ENCODE measurements at places on chromosomes 7 and 10.

GRCh38 chr7:149468208-149468607 is 7.3 kb upstream of the ZNF777 start:
- DNase-seq = no peak

- DNase-seq = no peak
Observed at GRCh38 chr10:103870516-103870915, 15.1 kb upstream of the SH3PXD2A start.

GRCh38 chr7:36895192-36895591 is 170.9 kb upstream of the AOAH start:
- DNase-seq = no peak

GRCh38 chr10:24251547-24251946 is 42.6 kb downstream of the KIAA1217 start:
- DNase-seq = no peak

DNA sequence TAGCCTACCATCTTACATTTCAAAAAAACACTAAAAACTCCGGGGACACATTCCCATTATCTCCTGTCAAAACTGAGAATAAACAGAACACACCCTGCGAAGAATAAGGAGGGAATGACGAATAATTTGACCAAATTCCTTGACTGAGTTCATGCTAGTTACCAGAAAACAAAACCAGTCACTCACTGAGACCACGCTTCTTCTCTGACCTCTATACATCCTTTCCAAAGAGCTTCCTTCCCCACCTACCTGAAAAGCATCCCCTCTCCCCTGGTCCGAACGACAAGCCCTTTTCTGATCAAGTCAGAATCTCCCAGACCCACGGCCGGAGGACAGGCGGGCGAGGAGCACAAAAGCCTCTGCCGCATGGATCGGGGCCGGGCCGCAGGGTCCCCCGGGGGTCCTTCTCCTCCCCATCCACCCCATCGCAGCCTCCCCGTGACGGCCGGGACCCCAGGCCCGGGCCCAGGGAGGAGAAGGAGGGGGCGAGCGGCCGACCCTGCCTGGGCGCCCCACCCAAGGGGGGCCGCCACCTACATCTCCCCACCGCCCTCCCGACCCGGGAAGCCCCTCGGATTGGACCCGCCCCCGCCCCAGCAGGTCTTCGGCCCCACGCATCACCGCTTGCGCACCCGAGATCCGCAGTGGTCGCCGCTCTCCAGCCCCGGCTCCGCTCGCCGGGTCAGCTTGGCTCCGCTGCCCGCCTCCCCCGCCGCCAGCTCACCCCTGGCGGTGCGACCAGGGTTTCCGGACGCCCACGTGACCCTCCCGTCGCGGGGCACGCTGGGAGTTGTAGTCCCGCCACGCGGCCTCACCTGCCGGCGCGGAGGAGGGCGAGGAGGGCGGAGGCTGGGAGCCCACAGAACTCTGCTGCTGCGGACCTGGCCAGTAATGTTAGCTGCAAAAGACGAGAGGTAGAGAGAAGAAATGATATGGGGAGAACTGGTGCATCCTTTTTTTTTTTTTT is at the start of gene SLC37A3:
Gene SLC37A3, minus strand, starts transcription at position 747 of the 967 bp plus-strand sequence. CDS start 16,004 bp downstream, outside the sequence.
- peak; percentile 82 for DNase-seq

DNA sequence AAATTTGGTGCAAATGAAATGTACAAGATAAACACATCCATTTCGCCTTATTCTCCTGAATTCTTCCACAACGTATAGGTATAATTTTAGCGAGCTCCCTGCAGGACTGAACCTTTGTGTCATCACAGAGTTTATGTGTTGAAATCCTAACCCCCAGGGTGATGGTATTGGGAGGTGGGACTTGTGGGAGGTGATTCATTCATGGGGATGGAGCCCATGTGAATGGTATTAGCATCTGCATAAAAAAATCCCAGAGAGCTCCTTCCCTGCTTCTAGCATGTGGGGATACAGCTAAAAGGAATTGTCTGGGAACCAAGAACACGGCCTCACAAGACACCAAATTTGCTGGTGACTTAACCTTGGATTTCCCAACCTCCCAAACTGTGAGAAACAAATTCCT is 741.4 kb upstream of the VSTM2A start:
- no peak for DNase-seq

GRCh38 chr7:27650283-27650682 is 12.4 kb downstream of the HIBADH start:
- no peak for DNase-seq

- no peak for DNase-seq
Observed at GRCh38 chr7:30202671-30203070, 67.9 kb downstream of the MTURN start.

GRCh38 chr10:26468291-26468690 is 30.1 kb downstream of the APBB1IP start:
- no peak for DNase-seq

DNA sequence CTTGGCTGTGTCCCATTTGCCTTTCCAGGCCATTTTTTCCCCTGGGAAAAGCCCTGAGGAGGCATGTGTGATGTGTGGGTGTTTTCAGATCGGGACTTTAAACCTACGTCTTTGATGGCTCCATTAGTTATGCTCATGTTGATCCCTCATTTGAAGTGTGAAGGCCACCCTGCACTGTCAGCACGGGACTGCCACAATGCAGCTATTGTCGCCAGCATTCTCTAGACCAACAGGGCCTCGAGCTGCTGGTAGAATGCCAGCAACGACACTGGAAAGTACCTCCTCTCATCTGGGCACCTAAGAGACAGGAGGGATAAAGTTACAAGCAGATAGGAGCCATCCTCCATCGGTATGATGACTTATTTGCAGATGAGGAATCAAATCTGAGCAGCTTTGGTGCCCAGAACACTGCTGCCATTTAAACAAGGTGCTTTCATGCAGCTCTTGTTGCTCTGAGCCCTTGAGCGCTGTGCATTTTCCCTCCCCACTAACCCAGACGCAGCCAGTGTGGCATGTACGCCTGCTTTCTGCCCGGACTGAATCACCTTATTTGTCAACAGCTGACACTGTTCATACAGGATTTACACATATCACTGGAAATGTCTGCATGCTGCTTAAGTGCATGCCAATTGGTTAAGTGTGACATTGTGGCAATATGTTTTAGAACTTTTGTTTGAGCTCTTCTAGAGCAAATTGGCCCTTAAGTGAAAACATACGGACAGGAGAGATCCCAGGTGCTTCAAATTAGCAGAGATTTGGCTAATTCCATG is 175.0 kb upstream of the PITRM1 start:
- no peak for DNase-seq

DNA sequence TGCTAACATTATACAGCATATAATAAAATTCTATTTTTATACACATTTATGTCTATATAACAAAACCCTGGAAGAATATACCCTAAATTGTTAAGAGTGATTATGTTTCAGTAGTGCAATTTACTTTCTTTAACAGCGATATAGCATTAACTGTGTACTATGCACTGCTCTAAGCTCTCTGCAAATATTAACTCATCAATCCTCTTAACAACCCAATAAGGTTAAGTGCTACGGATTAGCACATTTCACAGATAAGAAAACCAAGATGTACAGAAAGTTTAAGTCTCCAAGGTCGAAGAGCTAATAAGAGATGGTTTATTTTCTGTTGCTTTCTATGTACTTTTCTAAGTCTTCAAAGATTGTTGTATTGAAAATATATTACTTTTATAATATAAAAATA is 95.8 kb downstream of the SEMA3C start:
- no peak for DNase-seq

- DNase-seq = no peak
Observed at GRCh38 chr10:93039721-93040120, 20.9 kb upstream of the CYP26C1 start.

DNA sequence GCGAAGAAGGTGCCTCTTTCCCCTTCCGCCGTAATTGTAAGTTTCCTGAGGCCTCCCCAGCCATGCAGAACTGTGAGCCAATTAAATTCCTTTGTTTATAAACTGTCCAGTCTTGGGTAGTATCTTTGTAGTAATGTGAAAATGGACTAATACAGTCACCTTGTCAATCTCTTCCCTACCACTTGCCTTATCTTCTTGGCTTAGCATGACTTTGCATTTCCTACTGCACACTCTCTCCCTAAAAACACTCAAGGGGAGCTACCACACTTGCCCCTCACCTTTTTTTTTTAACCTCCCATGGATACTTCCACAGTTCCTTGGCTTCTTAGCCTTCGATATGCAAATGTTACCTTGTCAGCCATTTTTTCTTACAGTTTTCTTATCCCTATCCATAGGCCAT is 7.4 kb upstream of the CDK6 start:
- no peak for DNase-seq

DNA sequence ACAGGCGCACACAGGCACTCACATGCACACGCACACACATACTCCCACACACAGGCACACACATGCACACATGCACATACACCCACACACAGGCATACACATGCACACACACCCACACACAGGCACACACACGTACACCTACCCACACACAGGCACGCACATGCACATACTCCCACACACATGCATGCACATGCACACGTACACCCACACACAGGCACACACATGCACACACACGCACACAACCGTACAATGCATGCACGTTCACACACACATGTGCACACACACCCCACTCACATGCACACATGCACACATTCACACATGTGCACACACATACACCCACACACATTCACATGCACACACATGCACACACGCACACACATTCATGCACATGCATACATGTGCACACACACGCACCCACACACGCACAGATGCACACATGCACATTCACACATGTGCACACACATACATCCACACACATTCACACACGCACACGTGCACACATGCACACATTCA is 59.3 kb downstream of the MKI67 start:
- DNase-seq = no peak

DNA sequence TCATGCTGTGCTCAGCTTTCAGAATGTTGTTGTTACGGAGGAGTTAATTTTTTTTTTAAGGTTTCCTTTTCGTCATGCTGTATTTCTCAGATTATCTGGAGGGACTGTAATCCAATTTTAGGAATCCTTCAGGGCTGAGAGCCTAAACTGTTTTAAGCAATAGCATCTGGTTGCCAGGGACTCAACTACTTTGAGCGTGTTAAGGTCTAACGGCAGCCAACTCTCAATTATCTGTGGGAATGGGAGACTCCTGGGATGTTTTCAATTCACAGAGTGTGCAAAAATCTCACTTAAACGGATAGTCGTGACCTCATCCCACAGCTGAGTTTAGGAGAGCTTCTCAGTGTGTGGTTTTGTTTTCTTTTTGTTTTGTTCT is 291.7 kb downstream of the AUTS2 start:
- DNase-seq = no peak

DNA sequence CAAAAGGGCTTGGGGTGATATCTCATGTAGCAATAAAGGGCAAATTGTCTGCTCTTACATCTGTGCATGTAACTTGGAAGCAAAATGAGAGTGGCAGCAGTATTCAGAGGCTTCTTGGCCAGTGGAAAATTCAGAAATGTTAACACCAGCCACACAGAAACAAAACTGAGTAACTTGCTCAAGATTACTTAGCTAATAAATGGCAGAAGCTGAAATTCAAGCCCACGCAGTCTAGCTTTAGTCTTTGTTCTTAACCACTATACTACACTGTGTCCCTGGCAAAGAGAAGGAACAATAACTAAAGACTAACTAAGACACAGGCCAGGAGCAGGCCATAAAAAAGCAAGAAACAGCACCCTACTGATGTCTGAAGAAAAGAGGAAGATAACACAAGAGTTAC is 185.9 kb upstream of the ASAH2 start:
- no peak for DNase-seq

DNA sequence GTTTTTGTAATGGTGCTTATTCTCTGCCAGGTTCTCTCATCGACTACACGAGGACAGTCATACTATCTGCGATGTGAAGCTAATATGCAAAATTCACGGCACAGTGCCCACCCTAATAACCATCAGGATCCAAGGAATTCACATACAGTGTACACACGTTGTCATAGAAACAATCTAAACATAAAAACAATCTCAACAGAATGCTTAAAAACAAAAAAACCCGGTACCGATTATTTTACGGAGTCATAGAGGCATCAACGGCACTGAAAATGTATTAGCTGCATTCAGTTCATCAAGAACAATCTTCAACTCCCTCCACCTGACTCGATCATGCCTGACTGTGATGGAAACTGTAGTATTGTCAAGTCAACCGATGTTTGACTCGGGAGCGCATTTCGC is 628 bp downstream of the MRPS33 start:
- DNase-seq = no peak

GRCh38 chr7:147443942-147444341 is 1146.6 kb upstream of the C7orf33 start:
- DNase-seq = no peak

GRCh38 chr7:117896339-117896738 is 23.1 kb upstream of the CTTNBP2 start:
- no peak for DNase-seq

DNA sequence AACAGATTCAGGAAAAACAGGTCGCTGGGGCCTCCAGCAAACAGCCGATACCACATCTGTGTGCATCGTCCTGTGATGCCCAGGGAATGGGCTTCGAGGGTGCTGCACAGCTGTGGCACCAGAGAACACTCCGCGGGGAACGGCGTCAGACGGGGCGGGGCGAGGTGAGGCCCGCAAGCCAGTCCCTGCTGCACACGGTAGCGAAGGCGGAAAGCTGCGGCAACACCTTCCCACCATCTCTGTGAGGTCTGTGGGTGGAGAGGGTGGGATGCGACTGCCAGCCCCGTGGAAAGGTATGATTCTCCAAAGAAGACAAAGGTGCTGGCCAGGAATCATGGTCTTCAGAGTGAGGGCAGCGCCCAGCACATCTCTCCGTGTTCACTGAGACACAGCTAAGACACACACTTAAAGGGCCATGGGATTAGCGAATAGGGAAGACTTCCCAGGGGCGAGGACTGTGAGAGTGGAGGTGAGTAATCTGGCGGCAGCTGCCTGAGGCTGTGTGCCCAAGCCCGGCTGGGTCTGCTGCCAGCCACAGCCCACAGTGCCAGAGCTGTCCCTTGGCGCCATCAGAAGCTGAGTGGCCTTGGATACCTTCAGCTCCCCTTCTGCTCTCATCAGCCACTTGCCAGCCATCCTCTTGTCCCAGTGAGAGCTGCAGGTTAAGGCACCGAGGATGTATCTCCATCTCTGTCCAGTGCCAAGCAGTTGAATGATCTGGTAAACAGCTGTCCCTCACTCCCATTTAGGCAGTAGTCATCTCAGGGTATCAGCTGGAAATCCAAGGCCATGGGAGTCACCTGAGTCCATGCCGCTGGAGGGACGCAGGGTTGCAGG is 17.6 kb downstream of the PRKAG2 start:
- DNase-seq = no peak

- DNase-seq = no peak
Observed at GRCh38 chr7:142894985-142895593, 9.5 kb upstream of the TRPV6 start.

DNA sequence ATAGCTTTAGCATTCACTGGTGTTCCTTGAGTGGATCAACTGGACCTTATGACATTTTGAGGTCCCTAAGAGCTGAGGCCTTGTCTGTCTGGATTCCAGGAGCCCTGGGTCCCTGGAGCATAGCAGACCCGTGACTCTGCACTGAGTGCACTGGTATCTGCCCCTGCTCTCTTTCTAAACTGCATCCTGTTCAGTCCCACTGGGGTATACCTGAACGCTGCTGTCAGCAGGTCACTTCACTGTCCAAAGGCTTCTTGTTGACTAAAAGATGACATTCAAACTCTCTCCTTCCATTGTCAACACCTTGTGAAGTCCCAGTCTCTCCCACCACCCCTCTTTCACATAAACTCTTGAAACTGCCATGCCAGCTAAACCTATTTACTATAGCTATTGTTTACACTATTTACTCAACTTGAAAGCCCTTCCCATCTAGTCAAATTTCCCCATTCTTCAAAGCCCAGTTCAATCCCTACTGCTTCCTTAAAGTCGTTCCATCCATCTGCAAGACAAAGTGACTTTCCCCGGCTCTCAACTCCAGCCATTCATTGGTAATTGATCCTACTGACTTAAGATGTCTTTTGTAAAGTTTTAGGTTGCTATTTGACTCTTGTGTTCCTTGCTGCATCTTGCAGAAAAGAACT is 523.3 kb downstream of the KCNMA1 start:
- DNase-seq = no peak

GRCh38 chr7:158880973-158881372 is 24.6 kb downstream of the DYNC2I1 start:
- DNase-seq = no peak
